ENCODE measurements at places on chromosomes 2 and 18.

DNA sequence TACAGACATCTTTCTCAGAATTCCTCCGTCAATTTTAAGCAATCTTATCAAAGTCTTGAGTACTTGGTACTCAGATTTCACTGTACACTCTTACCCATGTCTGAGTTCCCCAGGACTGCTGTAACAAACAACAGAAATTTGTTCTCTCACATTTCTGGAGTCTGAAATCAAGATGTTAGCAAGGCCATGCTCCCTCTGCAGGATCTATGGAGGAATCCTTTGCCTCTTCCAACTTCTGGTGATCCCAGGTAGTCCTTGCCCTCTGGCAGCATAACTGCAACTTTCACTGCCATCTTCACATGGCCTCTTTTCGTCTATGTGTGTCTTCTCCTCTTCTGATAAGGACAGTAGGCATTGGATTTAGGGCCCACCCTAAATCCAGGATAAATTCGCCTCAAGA, 17.1 kb upstream of the CACNB4 start:
- no peak for DNase-seq

- peak; percentile 88 for DNase-seq
Observed at GRCh38 chr2:9752441-9753275, 90.6 kb upstream of the TAF1B start.

DNA sequence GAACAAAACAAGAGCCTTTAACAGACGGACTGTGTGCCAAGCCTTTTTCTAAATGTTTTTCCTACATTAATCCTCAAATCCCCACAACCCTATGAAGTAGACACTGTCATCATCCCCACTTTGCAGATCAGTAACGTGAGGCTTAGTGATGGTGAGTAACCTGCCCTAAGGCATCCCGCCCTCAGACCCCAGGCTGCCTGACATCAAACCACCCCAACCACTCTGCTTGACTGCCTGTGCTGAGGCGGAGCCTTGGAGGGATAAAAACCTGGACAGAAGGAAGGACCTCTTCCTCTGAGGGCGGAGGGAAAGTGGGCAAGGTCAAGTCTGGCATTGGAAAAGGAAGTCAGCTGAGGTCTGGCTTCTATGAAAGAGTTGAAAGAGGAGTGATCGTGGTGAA, 104.6 kb downstream of the SP3 start:
- no peak for DNase-seq

DNA sequence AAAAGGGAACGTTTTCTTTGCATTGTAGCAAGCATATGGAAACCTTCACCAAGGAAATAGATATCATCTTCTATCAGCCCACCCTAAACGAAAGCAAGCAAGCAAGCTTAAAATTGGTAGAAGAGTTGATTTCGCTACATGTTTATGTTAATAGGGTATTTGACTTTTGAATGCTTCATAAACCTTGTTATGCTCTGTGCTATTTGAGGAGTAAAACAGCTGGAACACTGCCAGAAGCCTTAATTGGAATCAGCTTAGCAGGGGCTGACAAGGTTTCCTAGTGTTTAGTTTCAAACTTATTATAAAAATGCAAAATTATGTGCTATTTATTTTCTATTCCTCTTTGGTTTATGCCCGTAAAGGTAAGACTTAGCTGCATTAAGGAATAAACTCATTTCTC, 70.6 kb upstream of the LINC00305 start:
- DNase-seq, result no peak

DNA sequence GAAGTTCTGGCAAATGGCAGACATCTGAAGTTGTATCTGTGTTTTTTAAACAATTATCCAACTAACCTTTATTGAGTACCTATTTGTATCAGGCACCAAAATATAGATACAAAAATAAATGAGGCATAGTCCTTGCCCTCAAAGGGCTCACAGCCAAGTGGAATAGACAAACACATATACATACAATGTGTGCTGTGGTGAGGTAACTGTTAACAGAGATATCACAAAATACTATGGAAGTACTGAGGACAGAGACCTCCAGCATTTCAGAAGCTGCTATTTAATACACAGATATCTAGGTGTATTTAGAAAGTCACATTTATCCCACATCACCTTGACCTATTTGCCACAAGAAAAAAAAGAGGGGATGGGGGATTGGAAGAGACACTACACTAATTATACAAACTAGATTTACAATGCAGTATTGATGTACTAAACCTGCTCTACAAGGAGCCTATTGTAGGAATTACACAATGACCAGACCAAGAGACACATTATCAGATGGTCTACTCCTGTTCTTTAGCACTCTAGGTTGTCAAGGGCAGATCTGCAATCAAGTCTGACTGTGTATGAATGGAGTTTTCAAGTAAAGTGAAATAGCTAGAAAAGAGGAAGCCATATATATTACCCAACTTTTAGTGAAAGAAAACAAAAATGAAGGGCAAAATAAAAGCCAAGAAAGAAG, 62.2 kb downstream of the SPIRE1 start:
- DNase-seq, result no peak

GRCh38 chr2:44535376-44535775, 173.6 kb downstream of the CAMKMT start:
- DNase-seq, result no peak

- no peak for DNase-seq
Observed at GRCh38 chr2:169015943-169016342, 15.2 kb downstream of the ABCB11 start.

GRCh38 chr2:177535958-177536504, 143.5 kb downstream of the AGPS start:
- no peak for DNase-seq

- no peak for DNase-seq
Observed at GRCh38 chr2:220167956-220168355, 540.5 kb downstream of the SLC4A3 start.

GRCh38 chr2:76039505-76039904, 328.8 kb upstream of the GCFC2 start:
- DNase-seq, result no peak

GRCh38 chr2:74706741-74707140, 52.7 kb downstream of the SEMA4F start:
- DNase-seq, result no peak

DNA sequence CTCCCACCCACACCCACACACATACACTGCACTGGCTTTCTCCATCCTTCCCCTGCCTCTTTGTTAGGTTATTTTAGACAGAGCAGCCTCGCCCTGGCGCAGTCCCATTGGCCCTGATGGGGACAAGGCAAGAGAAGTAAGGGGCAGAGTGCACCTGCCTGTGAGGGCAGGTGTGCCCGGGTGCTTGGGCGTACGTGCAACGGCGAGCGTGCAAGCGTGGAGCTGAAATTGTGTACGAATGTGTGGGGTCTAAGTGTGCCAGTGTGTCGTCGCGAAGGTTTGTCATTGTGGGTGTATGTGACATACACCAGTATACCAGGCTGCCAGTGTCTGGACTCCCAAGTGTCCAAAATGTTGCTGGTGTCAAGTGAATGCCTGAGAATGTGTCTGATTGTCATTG, 544 bp downstream of the LRATD1 start:
- DNase-seq, result no peak

- DNase-seq, result no peak
Observed at GRCh38 chr2:159518321-159519005, 97.9 kb downstream of the BAZ2B start.

- DNase-seq, result no peak
Observed at GRCh38 chr18:71027531-71027930, 738.7 kb downstream of the SOCS6 start.

All from stimulated activated CD4-positive, alpha-beta T cell treated with anti-CD3 and anti-CD28 coated beads, Interleukin-12 subunit alpha, Interleukin-12 subunit beta, amount 100 ng/mL, for 24 hours (primary cell).